Stimulated activated CD4-positive, alpha-beta T cell treated with anti-CD3 and anti-CD28 coated beads, TNF-alpha, amount 100 ng/mL, for 24 hours (primary cell): ENCODE measurements at places on chromosomes 7 and 10.

DNA sequence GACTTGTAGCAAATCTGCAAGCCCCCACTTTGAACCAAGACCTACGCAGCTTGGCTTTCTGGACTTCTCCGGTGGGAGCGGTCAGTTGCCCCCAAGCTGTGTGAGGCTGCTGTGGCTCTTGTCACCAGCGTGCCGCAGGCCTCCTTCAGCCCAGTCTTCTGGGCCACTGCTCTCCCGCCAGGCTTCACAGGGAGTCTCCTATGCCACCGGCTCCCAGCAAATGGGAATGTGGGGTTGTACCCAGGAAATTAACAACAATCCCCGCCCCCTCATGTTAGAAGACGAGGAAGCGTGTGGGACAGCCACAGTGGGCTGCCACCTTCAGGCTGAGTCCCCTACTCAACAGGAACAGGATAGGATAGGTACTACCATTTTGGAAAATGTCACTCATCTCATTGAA is 4.2 kb downstream of the WDR86 start:
- DNase-seq, result no peak

GRCh38 chr10:70410608-70411007 is 6.7 kb downstream of the EIF4EBP2 start:
- DNase-seq, result no peak

DNA sequence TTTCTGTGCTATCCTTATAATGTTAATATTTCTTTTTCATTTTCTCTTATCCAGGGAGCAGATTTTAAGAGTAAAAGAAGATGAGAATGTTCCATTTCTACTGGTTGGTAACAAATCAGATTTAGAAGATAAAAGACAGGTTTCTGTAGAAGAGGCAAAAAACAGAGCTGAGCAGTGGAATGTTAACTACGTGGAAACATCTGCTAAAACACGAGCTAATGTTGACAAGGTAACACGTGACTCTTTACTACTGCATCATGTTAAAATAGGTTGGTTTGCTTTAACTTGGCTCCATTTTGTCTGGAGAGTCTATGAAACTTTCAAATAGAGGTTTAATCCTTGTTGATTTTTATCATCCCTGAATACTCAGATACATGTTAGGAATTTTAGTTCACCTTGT is 73.3 kb downstream of the RALA start:
- no peak for DNase-seq

GRCh38 chr10:73879296-73880173 is 5.2 kb upstream of the CAMK2G start:
- DNase-seq, result peak; percentile 82

DNA sequence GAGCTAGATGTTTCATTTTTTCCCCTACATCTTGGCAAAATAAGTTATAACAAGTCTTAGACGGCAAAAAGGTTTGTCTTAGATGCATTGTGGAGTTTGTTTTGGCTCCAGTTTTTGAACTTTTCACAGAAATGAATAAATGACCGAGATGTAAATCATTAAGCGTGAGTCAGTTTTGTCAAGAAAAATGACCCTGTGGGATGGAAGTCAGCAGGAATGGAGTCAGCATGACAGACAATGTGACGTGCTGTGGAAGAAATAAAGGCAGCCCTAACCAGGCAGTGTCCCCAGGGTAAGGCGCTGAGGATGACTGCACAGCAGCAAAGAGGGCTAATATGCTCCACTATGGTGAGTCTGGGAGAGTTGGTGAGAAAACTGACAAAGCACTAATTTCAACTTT is 163.2 kb downstream of the NOC3L start:
- no peak for DNase-seq

DNA sequence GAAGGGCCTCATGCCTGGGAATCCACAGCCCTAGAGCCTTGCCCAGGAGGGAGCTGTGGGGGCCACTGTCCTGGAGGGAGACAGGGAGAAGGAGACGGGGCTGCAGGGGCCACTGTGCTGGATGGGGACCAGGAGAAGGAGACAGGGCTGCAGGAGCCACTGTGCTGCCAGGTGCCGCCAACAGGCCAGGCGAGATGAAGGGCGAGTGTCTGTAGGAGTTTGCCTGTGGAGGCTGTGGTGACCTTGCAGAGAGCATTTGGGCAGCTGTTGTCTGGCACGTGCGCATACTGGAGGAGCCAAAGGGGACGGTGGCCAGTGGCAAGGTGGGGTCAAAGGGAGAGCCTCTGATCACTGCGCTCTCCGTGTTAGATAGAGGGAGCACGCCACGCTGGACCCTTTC is 79.2 kb downstream of the NKX6-2 start:
- no peak for DNase-seq

DNA sequence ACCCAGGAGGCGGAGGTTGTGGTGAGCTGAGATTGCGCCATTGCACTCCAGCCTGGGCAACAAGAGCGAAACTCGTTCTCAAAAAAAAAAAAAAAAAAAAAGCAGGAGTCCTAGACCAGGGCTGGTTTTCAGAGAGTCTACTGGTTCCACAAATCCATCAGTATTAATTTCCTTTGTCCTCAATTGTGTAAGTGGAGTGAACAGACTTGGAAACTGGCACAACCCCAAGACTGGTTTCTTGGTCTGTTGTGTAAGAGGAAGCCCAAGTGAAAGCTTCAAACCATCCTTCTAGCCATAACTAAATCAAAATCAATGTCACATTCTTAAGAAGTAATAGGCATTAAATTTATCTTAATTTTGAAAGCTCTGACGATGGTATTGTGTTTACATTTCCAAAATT is 213.6 kb downstream of the DGKI start:
- DNase-seq, result no peak

DNA sequence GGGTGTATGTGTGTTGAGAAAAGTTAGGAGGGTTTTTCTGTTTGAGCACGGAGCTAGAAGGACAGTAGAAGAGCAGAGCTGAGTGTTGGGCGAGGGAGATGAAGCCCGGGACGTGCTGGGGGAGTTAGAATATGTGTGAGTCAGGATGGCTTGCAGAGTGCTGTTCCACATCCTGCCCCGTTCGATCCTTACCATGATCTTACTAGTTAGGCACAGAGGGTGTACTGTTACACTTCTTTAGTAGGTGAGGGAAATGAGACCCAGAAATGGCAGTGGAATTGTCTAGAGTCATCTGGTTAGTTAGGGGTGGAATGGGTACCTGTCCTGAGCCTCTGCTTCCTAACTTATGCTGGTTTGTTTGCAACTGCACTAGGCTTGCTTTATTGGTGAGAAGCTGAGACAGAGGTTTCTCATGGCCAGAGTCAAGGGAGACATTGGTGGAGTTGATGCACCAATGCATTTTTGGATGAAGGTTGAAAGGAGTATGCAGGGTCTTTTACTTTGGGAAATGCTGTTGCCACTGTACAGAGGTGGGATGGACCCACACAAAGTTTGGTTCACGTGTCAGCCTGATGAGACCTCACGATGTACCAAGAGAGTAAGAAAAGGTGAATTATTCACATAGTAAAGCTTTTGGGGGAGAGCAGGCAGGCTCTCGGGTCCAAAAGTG is 42.4 kb downstream of the CCNY start:
- DNase-seq, result peak; percentile 9

GRCh38 chr10:103512591-103513379 is 19.3 kb downstream of the NEURL1 start:
- no peak for DNase-seq

- no peak for DNase-seq
Measured at GRCh38 chr10:89279421-89279869, 22.4 kb upstream of the IFIT2 start.

GRCh38 chr7:1136841-1137516 is 23.0 kb downstream of the ZFAND2A start:
- DNase-seq, result no peak

DNA sequence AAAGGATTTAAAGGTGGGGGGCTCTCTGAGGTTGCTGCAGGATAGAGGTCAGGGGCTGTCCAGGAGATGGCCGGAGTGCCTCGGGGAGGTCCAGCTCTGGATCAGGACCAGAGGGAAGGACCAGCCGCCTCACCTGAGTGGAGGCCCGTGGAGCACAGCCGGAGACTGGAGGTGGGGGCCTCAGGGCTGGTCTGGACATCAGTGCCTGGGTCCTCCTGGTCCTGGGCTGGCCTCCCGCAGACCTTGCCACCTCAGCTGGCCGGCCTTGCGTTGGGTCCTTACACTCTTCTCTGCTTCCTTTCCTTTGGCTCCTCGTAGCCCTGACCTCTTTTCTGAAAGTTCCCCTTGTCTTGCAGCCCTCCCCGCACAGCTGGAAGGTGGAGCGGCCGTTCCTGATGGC is 2.0 kb downstream of the SUN1 start:
- DNase-seq, result no peak

DNA sequence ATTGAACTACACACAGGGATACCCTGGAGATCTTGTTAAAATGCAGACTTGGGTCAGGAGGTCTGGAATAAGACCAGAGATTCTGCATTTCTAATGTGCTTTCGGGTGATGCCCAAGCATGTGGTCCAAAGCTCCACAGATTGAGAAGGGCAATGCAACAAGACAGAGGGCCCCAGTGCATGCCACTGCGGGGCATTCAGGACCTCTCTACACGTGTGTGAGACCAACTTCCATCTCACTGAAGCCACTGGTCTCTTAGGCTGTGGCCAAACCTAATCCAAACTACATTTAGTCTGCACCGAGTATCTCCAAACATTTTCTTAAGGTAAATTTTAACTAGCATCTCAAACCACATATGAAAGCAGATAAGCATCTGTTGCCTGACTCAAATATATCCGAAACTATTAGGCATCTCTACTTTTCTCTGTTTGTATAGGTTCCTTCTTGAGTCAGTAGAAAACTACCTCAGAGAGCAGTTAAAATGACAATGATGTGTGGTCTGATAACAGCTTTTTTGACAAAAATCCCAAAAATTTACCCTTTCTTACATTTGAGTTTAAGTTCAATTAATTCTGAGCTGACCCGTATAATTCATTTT is 107.5 kb downstream of the ELMO1 start:
- DNase-seq, result no peak

DNA sequence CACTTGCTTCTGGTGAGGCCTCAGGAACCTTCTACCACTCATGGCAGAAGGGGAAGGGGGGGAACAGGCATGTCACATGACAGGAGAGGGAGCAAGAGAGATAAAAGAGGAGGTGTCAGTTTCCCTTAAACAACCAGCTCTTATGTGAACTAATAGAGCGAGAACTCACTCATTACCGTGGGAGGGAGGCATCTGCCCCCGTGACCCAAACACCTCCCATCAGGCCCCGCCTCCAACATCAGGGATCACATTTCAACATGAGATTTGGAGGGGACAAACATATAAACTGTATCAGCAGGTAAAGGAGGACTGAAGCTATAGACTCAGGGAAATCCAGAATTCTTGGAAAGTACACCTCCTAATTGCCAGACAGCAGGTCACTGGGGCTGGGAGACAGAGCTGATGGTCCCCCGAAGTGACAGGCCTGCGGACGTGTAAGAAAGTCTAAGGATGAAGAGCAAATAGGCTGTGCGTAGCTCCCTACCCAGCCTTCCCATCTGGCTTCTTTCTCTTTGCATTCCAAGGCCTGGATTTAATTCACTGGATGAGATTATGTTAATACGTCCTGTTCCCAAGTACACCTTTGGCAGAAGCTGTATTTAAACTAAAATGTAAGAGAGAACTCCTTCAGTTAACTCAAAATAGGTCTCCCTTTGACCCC is 186.7 kb upstream of the LYZL2 start:
- DNase-seq, result no peak

DNA sequence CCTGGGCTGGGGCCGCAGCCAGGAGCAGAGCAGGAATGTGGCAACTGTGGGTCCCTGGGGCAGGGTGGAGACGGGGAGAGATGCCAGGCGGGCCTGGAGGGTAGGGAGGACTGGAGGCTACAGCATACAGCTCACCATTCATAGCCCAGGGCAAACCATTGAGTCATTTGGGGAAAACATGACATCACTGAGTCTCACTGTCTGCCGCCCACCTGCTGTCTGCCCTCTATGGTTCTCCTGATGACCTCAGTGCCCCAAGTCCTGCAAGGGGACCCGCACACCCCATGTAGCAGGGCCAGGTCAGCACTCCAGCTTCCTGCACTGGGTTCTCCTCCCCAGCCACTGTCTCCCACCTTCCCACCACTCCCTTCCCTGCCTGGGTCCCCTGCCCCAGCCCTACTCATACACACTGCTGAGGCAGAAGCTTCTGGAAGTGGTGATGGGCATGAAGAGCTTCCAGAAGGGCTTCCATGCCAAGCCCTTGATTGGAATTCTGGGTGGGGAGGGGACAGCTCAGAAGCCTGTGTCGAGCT is 10.4 kb downstream of the CHST3 start:
- DNase-seq, result peak; percentile 52

GRCh38 chr7:33837356-33837851 is 67.9 kb upstream of the BMPER start:
- no peak for DNase-seq

GRCh38 chr7:105218939-105219770 is 169.6 kb downstream of the SRPK2 start:
- DNase-seq, result no peak

- no peak for DNase-seq
Measured at GRCh38 chr7:128160296-128160695, 80.8 kb upstream of the LEP start.

- no peak for DNase-seq
Measured at GRCh38 chr10:66214721-66215404, 711.0 kb upstream of the LRRTM3 start.

- DNase-seq, result no peak
Measured at GRCh38 chr10:131448171-131448570, 136.7 kb upstream of the TCERG1L start.

- DNase-seq, result no peak
Measured at GRCh38 chr7:66181845-66182244, 23.3 kb upstream of the TPST1 start.

- DNase-seq, result no peak
Measured at GRCh38 chr7:158395349-158395748, 192.3 kb downstream of the PTPRN2 start.

DNA sequence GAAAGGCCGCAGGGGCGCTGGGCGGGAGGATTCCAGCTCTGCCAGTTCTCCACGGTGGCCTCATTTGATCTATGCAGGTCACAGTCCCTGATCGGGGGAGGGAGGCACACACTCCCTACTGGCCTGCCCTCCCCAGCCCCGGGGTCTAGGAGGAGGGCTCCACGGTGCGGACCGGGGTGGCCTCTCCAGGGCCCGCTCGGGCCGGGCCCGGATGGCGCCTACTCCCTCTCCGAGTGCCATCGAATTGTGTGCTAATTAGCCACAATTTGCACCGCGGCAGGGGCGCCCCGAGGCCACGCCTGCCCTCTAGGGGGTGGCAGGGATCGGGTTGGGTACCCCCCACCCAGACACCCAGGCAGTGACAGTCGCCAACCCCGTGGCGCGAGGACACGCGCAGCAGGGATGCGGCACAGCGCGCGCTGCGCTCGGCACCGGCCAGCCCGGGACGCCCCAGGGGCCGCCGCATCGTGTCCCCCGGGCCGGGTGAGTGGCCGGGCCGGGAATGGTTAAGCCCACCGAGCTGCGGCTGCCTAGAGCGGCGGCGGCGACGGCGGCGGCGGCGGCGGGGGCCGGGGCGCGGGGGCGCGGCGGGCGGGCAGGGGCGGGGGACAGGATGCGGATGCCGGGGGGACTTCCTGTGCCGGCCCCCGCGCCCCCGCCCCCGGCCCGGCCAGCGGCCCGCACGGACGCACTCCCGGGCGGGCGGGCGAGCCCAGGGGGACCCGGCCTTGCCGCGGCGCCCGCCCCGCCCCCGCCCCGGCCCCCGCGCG is at the start of gene ZNF853:
Gene ZNF853 (plus strand): TSS at position 658 of the 770 bp plus-strand sequence. CDS start 565 bp downstream, outside the sequence.
- no peak for DNase-seq
